ENCODE measurements at places on chromosomes 2 and 18.

GRCh38 chr2:2662037-2662846, 331.2 kb upstream of the MYT1L start:
- DNase-seq = no peak

- no peak for DNase-seq
These were observed 458.1 kb downstream of the BCL11A start for GRCh38 chr2:60095202-60095815.

DNA sequence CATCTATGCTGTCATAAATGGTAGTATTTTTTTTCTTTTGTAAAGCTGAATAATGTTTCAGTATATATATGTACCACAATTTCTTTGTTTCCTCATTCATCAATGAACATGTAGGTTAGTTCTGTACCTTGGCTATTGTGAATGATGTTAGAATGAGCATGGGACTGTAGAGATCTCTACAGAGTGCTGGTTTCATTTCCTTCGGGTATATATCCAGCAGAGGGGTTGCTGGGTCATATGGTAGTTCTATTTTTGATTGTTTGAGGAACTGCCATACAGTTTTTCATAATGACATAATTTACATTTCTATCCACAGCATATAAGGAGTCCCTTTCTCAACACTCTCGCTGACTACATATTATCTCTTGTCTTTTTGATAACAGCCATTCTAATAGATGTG, 243.5 kb downstream of the CDH7 start:
- no peak for DNase-seq

- no peak for DNase-seq
These were observed 150.2 kb downstream of the CCDC85A start for GRCh38 chr2:56333812-56334485.

DNA sequence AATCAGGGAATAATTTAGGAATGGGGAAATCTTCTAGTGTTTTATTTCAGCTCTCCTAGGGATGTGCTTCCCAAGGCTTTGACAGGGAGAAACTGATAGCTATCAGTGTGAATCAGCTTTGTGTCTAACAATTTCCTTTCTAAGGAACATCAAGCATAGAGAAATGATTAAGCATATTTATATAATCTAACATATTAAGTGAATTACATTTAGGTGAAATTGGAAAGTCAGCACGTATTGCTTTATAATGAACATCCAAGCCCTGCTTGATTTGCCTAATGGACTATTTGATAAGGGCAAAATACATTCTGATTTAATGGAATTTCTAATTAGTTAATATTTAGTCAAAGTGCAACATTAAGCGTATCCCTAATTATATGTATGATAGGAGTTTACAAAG, 19.5 kb upstream of the TSPYL6 start:
- no peak for DNase-seq

- no peak for DNase-seq
These were observed 91.8 kb downstream of the FMNL2 start for GRCh38 chr2:152426801-152427200.

- no peak for DNase-seq
These were observed 68.7 kb downstream of the ZDBF2 start for GRCh38 chr2:206343144-206343543.

DNA sequence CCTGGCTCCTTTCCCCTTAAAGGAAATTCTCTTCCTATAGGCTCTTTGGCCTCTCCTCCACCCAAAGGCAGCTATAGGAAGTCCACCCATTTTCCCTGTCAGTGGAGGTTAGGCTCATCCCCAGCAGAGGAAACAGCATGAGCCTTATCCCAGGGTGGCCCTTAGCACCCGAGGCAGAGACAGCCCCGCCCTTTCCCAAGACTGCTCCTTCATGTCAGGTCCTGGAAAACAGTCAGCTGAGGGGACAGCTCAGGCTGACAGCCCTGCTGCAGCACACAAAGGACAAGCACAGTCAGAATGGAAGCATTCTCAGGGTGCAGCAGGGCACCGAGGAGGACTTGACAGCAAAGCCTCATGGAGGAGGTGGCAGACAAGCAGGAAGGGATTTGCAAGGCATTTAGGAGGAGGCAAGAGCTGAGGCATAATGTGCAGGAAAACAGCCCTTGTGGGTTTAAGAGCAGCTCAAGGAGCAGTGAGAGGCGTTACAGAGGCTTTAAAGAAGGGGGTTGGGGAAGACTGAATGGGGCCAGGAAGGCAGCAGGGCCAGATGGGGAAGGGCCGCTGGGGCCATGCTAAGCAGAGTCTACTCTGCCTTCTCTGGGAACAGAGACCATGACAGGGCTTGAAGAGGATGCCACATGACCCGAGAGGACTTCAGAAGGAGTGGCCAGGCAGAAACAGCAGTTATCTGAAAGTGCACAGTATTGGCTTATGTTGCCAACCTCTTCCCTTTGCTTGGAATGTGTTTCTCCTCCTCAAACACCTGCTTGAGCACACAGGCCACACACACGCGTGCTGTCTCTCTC, 216.6 kb downstream of the SH3BP4 start:
- DNase-seq = no peak

- DNase-seq = no peak
These were observed 145.6 kb downstream of the FAM161A start for GRCh38 chr2:61707984-61708852.

- DNase-seq = no peak
These were observed 33.2 kb downstream of the HS6ST1 start for GRCh38 chr2:128285329-128285931.

DNA sequence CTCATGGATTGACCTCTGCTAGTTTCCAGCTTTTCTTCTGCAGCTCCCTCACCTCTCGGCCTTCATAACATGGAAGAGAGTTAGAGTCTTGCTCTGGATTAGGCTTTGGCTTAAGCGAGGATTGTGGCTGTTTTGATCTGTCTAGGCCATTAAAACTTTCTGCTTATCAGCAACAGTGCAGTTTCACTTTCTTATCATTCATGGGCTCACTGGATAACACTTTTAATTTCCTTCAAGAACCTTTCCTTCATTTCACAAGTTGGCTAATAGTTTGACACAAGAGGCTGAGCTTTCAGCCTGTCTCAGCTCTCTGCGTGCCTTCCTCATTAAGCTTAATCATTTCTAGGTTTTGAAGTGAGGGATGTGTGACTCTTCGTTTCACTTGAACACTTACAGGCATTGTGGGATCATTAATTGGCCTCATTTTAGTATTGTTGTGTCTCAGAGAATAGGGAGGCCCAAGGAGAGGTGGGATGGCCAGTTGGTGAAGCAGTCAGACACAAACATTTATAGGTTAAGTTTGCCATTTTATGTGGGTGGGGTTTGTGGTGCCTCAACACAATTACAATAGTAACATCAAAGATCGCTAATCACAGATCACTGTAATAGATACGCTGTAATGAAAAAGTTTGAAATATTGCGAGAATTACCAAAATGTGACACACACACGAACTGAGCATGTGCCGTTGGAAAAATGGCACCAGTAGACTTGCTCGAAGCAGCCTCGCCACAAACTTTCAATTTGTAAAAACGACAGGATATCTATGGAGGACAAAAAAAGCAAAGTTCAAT, 129.3 kb downstream of the ZNF236 start:
- DNase-seq = no peak

GRCh38 chr2:217475101-217475500, 527.7 kb downstream of the TNS1 start:
- DNase-seq = no peak

DNA sequence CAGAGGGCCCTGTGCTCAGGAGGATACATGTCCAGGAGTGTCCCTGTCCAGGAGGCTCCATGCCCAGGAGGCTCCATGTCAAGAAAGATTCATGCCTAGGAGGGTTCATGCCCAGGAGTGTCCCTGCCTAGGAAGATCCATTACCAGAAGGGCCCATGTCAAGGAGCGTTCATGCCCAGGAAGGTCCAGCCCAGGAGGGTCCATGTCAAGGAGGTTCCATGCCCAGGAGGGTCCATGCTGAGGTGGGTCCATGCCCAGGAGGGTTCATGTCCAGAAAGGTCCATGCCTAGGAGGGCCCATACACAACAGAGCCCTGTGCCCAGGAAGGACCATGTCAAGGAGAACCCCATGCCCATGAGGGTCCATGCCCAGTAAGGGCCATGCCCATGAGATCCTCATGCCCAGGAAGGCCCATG, 7.0 kb downstream of the GPR35 start:
- no peak for DNase-seq

DNA sequence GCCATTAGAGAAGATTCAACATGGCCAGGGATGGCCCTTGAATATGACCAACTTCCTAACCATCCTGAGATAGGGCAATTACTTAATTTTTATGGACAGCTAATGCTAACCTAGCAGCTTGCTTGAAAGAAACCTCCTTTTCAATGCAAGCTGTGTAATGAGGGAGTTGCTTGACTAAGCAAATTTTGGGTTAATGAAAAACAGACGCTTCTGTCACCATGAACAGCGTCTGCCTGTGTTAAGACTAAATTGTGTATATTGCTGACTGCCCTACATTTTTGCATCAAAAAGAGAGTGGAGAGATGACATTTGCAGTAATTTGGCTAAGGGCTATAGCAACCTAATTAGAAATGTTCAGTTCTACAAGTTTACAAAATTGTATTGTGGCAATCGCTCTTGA, 319.2 kb upstream of the LRATD1 start:
- DNase-seq = peak; percentile 60

- no peak for DNase-seq
These were observed 64.4 kb upstream of the NOSTRIN start for GRCh38 chr2:168738062-168738461.

- DNase-seq = no peak
These were observed 206.6 kb downstream of the AGPS start for GRCh38 chr2:177599139-177599688.

- DNase-seq = no peak
These were observed 13.6 kb upstream of the CREB1 start for GRCh38 chr2:207516206-207516605.

- DNase-seq = no peak
These were observed 650.1 kb upstream of the VRK2 start for GRCh38 chr2:57396355-57397098.

GRCh38 chr2:83850071-83850725, 608.9 kb downstream of the SUCLG1 start:
- no peak for DNase-seq

GRCh38 chr2:235963853-235964577, 204.2 kb downstream of the GBX2 start:
- no peak for DNase-seq

GRCh38 chr18:57803103-57803969, at the start of gene ATP8B1:
ATP8B1 (minus strand) TSS chr18:57803315; CDS start chr18:57731807, 71,508 bp downstream.
- DNase-seq = no peak

- no peak for DNase-seq
These were observed 12.3 kb downstream of the PLA2R1 start for GRCh38 chr2:160050147-160050546.

DNA sequence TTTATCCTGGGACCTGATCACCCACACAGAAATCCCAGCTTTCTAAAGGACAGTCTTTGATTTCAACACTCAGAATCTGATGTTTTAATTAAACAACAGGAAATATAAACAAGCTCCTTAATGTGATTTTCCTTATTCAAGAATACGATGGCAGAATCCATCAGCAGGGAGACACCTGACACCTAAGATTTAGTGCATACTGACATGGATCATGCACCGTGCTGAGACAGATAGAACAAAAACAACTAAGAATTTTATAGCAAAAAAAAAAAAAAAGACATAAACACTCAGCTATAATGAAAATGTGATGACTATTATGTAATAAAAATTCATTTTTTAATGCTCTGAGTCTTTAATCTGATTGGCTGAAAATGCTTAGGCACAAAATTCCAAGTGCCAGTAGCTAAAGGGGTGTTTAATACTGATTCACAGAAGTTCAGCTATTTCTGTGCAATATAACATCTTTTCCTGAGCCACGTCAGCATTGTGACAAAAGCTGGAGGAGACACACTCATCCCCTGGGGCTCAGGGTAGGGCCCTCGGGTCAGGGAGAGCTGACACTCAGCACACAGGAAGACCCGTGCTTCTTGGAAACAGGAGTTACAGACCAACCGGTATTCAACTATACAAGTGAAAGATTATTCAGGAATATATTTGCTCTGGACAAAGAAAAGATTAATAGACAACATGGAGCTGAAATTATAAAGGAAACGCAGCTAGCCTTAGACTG, 247.4 kb downstream of the FBXO15 start:
- no peak for DNase-seq

- DNase-seq = no peak
These were observed 1097.5 kb upstream of the SLC39A10 start for GRCh38 chr2:194559523-194559922.

- DNase-seq = no peak
These were observed 30.4 kb upstream of the GMCL1 start for GRCh38 chr2:69798909-69799526.

DNA sequence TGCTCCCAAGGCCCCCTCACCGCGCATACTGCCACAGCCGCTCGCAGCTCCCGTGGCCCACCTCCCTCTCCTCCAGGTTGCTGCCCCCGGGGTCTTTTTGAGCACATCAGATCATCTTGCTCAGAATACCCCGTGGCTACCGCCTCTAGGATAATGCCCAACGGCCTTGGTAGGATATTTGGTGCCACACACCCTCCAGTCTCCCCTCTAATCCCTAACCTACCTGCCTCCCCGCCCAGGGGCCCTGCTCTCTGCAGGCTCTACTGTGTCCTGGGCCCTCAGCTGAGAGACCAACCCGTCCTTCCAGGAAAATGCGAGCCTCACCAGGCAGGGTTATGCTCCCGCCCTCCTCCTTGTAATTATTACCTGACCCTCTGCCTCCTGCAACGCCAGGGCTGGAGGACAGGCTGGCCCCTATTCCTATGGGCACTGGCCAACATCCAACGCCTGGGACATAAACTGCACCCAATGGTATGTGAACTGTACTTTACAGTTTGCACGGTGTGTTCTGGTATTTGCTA, 1.5 kb upstream of the MTCL1 start:
- DNase-seq = no peak

- no peak for DNase-seq
These were observed 26.9 kb downstream of the MGAT5 start for GRCh38 chr2:134280726-134281125.

DNA sequence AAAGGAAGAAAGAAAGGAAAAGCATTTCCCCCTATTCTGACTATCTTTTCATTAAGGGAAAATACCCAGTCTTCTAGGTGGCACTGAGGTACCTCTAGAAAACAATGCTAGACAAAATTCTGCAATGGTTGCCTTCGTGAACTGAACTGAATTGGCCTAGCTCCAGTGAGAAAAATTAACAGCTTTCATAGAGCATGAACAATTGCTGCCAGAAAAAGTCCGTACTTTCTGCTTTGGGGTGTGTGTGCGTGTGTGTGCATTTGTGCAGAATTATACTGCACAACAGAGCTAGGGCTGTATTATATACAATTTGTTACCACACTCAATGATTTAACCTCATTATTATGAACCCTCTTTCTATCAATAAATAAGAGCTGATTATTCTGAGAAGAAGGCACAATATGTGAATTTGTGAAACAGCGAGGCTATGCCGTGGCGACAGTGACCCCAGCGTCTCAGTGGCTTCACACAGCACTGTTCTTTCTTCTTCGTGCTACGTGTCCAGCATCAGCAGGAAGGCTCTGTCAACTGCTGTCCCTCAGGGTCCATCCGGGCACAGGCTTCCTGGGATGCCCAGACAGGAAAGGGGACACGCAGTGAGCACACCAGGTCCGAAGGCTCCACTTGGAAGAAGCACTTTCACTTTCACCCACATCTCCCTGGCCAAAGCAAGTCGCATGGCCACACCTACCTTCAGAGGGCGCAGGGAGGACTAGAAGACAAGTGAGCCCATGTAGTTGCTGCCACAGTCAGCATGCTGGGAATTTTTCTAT, 47.5 kb downstream of the PTGR3 start:
- no peak for DNase-seq
